ENCODE measurements at places on chromosomes 13 and 19. TPM values are rescaled to one million over a fixed set of nuclear protein-coding genes. Genes with fewer than 3 reads are reported as not detected.

KLK15 gene
- total RNA-seq, result not detected

FXYD5 gene
- 113 TPM for total RNA-seq

TEX29 gene
- total RNA-seq, result 0.94 TPM

SRRM5 gene
- total RNA-seq, result 0.27 TPM

C19orf73 gene
- total RNA-seq, result 1.6 TPM

SHISA2 gene
- 113 TPM for total RNA-seq

OR7A10 gene
- not detected for total RNA-seq

FBL gene
- 104 TPM for total RNA-seq

ZSCAN4 gene
- total RNA-seq, result not detected

PLPPR2 gene
- 67.6 TPM for total RNA-seq

GRIK5 gene
- total RNA-seq, result 0.37 TPM
